Common myeloid progenitor, CD34-positive (primary cell): ENCODE measurements at places on chromosomes 5 and 9.

DNA sequence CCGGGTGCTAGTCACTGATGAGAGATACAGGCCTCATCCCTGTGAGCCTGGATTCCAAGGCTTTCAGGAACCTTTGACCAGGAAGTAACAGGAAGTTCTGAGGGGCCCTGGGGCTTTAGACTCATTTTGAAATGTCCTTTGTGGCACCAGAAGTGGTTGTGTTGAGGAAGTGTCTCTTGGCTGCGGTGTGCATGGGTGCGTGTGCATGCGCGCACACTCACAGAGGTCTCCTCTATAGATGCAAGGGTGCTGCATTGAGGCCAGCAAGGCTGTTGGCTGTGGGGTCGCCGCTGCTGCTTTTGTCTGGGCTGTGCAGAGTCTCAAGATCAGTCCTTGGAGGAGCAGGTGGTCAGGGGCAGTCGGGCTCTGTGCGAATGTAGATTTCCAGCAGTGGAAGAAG, 7.6 kb downstream of the RAB24 start:
- peak; percentile 36 for DNase-seq

GRCh38 chr9:19026375-19026774, 6.6 kb downstream of the SAXO1 start:
- DNase-seq: no peak

- no peak for DNase-seq
Observed at GRCh38 chr5:128693764-128694163, 155.7 kb upstream of the FBN2 start.

DNA sequence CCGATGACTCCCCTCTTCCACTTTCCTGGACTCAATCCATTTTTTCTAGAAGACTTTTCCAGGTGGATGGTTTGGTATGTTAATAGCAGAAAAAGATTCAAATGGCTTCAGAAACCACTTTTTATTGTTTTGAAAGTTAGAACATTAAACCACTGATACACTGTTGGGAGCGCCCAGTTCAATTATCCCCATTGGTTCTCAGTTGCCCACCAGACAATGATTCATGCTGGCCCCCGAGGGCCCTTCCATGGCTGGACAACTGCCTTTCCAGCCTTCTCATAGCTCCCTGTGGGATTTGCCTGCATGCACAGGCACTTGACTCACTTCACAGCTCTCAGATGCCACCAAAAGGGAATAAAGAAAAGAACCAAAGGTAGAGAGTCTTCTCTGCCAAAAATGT, 21.3 kb upstream of the ANKRD34B start:
- no peak for DNase-seq

DNA sequence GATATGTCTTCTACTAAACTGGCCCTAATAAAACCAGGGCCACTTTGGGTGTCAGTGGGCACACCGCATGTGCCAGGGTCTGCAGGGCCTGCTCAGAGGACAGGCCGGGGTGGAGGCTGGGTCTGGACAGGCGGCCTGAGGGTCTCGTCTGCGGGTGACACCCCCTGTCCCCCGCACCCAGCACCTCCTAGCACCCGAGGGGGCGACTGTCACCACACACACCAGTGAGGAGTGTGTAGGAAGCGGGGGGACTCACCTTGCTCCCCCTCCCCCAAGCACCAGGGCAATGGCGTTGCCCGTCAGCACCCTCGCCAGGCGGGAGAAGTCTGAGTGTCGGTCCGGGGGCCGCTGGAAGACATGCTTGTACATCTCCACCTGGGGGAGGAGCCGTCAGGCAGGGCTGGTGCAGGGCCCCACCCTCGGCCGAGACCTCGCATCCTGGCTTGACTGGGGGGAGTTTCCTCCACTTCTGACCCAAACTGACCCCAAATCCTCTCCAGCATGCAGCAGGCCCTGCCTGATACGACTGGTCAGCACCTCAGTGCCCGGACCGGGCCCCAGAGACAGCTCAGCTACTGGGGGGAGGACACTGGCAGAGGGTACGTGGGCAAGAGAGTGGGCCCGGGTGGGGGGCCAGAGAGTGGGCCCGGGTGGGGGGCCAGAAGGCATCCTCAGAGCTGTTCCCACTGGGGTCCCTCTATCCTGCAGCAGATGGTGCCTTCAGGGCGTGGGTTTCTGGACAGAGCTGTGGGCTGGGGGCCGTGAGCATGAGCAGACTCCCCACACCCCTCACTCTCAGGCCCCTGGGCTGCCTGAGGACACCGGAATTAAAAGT, 18.9 kb upstream of the NSMF start:
- no peak for DNase-seq

DNA sequence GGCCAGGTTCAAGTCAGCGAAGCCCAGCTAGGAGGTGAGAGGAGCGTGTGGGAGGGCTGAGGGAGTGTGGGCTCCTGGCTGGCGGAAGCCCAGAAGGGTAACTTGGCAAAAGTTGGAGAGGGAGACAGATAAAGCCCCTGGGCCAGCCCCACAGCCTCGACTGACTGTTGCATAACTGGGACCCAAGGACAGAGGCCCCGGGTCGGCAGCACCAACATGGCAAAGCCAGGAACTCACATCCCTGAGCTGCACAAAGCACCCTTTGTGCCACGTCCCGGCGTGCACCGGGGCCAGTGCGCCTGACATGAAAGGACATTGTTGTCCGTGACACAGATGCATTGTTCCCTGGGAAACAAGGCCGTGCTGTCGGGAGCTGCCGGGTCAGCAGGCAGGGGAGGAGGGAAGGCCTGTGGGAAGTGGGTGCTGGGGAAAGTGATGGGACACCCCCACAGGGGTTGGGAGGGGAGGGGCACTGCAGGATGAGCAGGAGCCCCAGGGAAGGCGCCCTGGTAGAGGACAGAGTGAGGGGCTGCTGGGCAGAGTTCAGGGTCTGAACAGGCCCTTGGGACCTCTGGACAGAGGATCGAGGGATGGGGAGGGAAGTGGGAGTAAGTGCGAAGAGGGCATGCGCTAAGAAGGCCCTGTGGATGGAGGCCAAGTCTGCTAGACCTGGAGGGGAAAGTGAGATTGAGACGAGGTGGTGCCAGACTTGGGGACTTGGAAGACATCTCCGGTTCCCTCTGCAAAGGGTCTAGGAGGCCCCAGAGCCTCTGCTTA, 13.0 kb upstream of the DPM2 start:
- DNase-seq: no peak

GRCh38 chr5:40121236-40121635, 558.5 kb upstream of the PTGER4 start:
- no peak for DNase-seq

GRCh38 chr5:125450771-125451170, 704.3 kb upstream of the ZNF608 start:
- DNase-seq: no peak

- no peak for DNase-seq
Observed at GRCh38 chr9:3509926-3510325, 15.9 kb downstream of the RFX3 start.

DNA sequence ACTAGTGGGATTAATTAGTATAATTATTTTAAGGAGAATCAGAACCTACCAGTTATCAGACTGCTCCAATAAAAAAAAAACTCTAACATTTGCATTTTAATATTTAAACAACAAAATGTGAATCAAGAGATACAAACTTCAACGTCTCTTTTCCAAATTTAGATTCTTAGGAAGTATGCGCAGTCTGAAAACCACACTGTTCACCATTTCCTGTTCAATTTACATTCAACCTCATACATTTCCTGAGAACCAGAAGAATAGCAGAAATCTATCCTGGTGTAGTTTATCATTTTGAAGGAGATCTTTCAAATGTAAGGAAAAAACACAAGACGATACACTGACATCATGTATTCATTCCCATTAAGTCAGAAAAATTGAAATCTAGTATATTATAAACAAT, 869.2 kb downstream of the EFNA5 start:
- DNase-seq: peak; percentile 8

DNA sequence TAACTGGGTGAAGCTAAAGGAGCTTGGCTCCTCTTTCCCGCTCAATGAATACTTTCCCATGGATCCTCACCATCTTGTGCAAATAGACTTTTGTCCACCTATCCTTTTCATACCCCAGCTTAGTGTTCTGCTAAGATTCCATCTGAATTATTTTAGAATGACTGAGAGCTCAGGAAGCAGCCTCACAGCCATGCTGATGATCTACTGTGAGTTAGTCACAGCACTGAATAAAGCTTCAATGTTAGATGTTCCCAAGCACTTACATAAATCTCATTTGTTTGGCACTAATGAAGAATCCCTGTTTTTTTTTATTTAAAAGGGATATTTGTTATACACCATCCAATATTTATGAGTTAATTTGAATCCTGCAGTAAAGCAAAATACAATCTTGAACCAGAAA, 317.6 kb upstream of the TRPC7 start:
- no peak for DNase-seq

- DNase-seq: no peak
Observed at GRCh38 chr9:108296056-108296455, 559.7 kb downstream of the ACTL7B start.

GRCh38 chr9:36803961-36804360, 230.1 kb downstream of the PAX5 start:
- no peak for DNase-seq

GRCh38 chr5:40616781-40617180, 62.9 kb upstream of the PTGER4 start:
- DNase-seq: peak; percentile 74

DNA sequence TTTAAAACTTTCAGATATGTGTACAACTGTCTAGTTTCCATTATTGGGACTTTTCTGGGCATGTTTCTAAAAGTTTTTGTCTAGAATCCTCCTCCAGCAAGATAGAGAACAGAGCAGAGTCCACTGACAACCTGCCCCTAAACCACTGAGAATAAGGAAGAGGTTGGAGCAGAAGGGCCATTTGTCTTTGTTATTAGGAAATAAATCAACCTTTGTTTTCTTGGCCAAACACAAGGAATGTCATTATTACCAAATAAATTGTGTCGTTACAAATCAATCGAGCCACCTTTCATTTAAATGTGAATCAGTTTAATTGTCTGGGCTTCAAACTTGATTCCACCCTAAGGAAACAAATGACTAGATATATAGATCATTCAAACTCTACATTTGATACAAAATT, 81.4 kb downstream of the GAS1 start:
- no peak for DNase-seq

DNA sequence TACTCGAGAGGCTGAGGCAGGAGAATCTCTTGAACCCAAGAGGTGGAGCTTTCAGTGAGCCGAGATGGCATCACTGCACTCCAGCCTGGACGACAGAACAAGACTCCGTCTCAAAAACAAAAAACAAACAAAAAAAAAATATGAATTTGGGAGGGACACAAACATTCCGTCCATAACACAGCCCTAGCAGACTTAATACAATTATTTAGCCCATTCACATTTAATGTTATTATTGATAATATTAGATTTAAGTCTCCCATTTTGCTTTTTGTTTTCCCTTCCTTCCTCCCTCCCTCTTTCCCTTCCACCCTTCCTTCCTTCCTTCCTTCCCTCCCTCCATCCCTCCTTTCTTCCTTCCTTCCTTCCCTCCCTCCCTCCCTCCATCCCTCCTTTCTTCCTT, 4.6 kb upstream of the CCNI2 start:
- DNase-seq: no peak

GRCh38 chr9:116074658-116075057, 78.9 kb upstream of the PAPPA start:
- DNase-seq: no peak

- no peak for DNase-seq
Observed at GRCh38 chr5:170497311-170498038, 6.3 kb upstream of the KCNIP1 start.

GRCh38 chr5:133147411-133147810, 95.6 kb downstream of the HSPA4 start:
- DNase-seq: peak; percentile 90

DNA sequence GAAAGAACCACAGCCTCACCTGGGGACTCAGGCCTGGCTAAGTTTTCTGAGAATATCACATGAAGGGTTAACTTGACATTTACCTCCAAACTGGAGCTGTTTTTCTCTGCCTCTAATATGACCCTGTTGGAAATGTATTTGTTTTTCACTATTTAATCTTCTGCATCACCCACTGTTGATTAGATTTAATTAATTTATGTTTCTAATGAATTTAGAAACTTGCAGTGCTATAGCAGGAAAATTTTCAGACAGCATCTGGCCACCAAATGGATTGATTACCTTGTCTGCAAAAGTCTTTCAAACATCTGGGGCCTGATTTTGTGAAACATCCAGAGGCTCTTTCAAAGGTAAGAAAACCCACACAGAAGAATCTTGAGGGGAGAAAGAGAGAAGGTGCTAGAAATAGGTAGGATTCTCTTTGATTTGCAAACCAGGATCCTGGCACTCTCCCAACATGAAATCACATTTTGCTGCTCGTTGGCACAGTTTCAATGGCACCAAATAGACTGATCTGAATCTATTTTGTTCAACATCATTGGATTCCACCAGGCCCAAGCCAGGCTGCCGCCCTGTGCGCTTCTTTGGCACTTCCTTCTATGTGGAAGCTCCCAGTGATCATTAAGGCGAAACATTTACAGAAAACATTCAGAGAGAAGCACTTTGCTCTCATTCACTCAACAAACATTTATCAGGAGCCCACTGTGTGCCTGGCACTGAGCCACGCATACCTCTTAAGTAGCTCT, 157.3 kb downstream of the PPP2R2B start:
- no peak for DNase-seq

- DNase-seq: no peak
Observed at GRCh38 chr9:131950487-131950886, 129.2 kb downstream of the MED27 start.

GRCh38 chr9:137520614-137521404, 29.4 kb downstream of the PNPLA7 start:
- no peak for DNase-seq

- no peak for DNase-seq
Observed at GRCh38 chr5:122327110-122327509, 15.1 kb downstream of the SNCAIP start.

DNA sequence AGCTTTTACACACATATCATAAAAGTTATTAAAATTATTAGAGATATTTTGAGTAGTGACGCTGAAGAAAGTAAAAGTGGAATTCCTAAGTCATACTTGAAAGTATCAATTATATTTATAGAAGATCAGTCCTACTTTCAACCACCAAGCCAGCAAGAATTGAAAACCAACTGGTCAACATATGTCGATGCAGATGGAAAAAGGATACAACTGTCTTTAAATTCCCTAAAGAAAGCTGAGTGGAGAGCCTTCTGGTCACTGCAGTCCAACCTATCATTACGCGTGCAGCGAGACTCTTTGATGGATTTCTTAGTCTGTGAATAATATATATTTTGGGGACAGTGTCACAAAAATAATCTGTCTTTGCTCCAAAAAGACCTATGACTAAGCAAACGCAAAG, 15.3 kb downstream of the MEF2C start:
- DNase-seq: no peak

- DNase-seq: no peak
Observed at GRCh38 chr5:41195228-41195627, 18.1 kb downstream of the C6 start.
